ENCODE measurements at places on chromosomes 6 and 20.

DNA sequence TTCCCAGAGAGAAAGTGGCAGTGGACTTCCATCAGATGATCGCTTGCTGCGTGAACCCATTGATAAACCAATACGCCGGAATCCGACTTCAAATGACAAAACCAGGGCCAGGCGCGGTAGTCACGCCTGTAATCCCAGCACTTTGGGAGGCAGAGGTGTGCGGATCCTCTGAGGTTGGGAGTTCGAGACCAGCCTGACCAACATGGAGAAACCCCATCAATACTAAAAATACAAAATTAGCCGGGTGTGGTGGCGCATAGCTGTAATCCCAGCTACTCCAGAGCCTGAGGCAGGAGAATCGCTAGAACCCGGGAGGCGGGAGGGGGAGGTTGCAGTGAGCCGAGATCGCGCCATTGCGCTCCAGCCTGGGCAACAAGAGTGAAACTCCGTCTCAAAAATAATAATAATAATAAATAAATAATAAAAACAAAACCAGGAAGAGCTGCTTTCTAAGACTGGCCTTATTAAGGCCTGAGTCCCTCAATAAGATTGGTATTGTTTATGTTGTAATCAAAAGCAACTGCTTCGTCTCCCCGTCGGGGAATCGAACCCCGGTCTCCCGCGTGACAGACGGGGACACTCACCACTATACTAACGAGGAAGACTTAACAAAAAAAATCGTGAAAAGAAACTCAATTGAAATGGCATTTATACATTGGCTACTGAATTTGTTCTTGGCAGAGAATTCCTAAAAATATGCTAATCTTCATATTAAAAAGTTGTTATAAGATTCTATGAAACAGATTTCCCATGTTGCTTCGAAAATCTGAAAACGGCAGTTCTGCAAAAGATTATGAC is 110.2 kb upstream of the ZNF184 start:
- DNase-seq: no peak

- no peak for DNase-seq
Measured at GRCh38 chr6:63456734-63457133, 115.5 kb upstream of the LOC128125822 start.

DNA sequence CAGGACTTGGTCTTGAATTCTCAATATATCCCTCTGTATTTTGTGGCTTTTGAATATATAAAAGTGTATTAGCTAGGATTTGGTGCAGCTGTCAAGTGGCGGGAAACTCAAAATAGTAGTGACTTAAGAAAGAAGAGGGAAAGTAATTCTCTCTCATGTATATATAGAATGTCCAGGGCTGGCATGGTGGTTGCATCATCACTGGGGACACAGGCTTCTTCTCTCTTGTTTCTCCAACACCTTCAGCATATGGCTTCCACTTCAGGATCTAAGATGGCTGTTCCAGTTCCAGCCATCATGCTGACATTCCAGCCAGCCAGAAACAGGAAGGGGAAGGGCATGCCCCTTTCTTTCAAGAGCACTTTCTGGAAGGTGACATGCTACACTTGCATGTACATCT is 11.8 kb upstream of the GPR6 start:
- DNase-seq: no peak

GRCh38 chr6:26439151-26440125 is 866 bp upstream of the BTN3A3 start:
- no peak for DNase-seq

DNA sequence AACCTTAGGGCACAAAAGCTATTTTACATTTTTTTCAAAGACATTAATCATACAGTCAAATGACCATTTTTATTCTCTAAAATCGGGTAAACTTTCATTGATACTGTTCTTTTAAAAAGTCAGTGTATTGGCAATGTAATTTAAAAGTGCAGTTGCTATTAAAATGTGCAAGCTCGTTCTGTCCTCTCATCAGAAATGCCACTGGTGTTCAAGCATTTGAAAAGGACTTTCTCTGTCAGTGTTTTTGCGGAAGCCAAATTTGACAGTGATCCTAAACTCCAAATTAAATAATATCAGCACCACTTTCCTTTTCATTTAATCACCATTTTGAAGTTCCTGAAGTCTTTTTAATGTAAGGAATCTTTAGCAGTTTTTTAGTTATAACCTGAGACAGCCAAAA is 69.6 kb downstream of the AFG1L start:
- DNase-seq: no peak

- DNase-seq: no peak
Measured at GRCh38 chr20:34047917-34048316, 54.2 kb downstream of the RALY start.

DNA sequence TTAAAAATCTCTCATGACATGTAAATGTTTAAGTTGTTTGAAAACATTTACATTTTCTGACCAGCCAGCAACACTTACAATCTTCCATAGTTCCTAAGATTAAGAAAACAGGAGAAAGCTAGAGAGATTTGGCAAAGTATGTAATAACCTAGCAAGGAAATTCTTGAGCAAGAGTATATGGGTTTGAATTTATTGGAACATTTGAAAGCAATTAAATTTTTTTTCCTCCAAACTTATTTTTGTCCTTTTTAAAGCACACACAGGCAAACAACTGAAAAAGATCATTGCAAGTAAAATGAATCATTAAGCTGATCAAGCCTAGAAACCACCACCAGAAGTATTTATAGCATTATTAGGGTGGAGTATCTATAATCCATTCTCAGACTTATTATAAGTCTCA is 20.1 kb upstream of the ZNF217 start:
- no peak for DNase-seq

- DNase-seq: no peak
Measured at GRCh38 chr6:149324428-149324827, 6.9 kb downstream of the TAB2 start.

DNA sequence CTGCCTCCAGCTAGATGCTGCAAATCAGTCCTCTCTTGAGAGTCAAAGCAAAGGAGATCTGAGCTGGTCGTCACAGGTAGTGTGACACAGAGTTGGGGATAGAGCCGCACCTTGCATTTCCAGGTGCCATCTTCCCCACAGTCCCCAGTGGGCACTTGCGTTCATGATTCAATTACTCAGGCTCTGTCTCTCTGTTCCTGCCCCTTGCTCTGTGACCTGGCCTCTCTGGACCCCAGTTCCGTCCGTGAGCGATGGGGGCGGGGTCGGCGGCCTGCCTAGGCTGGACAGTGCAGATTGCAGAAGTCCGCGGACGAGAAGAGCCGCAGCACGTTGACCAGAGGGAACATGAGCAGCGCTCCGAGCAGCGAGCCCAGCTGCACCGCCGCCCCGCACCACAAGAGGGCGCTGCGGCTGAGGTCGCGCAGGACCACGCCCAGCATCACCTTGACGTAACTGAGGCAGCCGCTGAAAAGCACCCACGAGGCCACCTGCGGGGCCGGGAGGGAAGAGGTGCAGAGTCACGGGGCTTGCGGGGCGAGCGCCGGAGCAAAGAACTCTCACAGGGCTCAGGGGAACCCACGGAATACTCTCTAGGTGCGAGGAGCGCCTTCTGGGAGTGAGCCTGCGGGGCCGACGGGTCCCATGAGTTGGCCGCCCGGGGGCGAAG is 7.4 kb downstream of the SLC52A3 start:
- DNase-seq: no peak

DNA sequence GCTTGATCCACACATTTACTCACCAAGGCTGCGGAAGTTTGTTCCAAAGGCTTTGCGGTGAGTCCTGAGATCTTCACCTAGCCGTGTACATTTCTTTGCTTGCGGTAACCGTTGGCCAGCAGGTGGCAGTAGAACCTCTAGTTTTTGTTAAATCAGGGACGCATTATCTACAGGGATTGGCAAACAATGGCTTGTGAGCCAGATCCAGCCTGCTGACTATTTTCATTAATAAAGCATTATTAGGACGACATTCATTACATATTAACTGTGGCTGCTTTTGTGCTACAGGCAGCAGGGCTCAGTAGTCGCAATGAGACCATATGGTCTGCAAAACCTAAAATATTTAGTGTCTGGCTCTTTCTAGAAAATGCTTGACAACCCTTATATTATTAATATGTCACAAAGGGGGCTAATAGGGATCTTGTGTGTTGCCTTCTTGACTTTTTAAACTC is 174.1 kb downstream of the DOK5 start:
- peak; percentile 40 for DNase-seq
